ENCODE measurements at places on chromosomes 2 and 18.

DNA sequence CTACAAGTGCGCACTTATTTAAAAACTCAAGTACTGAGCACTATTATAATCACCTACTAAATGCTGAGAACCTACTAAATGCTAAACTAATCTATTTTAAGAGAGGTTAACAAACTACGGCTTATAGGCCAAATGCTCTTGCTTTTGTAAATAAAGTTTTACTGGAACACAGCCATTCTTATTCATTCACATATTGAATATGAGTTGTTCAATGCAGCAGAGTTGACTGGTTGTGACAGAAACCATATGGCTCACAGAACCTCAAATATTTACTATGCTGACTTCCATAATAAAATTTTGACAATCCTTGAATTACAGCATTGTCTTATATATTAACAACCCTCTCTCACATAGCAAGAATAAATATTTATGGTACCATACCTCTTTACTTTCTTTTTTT, 103.2 kb downstream of the ZNF521 start:
- no peak for DNase-seq

GRCh38 chr2:8543383-8544170, 138.3 kb upstream of the ID2 start:
- DNase-seq, result no peak

- no peak for DNase-seq
Measured at GRCh38 chr18:39969803-39970494, 1985.1 kb upstream of the PIK3C3 start.

- no peak for DNase-seq
Measured at GRCh38 chr2:41498781-41499180, 549.0 kb upstream of the PKDCC start.

DNA sequence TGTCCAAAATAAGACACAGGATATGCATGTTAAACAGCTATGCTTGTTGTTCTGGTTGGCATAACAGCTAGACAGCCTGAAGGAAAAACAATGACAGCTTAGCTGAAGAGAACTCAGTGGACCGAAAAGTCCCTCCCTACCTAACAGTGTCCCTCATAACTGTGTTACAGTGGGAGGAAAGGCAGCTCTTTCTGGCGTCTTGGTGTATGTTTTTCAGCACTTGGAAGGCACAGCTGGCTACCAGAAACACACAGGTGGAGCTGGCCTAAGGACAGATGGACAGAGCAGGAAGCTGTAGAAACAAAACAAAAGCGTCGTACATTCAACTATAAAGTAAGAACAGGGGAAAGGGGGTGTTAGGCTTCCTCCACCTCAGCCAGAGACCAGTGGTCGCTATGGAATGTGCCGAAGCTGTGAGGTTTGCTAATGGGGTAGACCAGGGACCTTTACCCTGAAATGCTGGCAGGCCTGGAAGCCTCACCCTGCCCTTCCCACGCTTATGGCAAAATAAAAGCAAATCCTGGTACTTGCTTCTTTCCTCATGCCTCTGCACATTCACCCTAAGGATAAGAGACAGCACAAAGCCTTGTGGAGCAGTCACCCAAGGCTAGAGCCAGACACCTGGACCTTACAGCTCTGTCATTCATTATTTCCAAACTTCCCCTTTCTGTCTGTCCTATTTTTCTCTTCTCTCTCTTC, 103.5 kb upstream of the TRIB2 start:
- DNase-seq, result no peak

- DNase-seq, result no peak
Measured at GRCh38 chr18:30333310-30333709, 709.2 kb downstream of the DSC3 start.

GRCh38 chr2:236748385-236748784, 178.8 kb downstream of the ACKR3 start:
- DNase-seq, result no peak

DNA sequence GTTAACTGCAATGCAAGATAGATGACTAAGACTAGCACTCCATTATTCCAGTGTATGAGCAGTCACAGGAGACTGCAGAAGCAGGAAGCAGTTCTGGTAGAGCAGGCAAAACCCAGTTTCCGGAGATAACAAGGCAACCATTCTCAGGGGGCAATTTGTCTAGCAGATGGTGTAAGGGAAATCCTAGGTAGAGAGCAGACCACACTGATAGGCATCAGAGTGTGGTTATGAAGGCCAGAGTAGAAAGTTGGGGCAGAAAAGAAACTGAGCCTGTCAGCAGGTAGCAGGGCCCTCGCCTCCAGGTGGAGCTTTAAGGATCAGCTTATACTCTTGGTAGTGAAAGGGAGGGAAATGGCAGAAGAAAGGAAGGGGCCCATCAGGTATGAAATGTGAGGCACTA, 164.4 kb downstream of the PDE11A start:
- no peak for DNase-seq

- no peak for DNase-seq
Measured at GRCh38 chr18:75206452-75207309, 2.3 kb downstream of the PTGR3 start.

DNA sequence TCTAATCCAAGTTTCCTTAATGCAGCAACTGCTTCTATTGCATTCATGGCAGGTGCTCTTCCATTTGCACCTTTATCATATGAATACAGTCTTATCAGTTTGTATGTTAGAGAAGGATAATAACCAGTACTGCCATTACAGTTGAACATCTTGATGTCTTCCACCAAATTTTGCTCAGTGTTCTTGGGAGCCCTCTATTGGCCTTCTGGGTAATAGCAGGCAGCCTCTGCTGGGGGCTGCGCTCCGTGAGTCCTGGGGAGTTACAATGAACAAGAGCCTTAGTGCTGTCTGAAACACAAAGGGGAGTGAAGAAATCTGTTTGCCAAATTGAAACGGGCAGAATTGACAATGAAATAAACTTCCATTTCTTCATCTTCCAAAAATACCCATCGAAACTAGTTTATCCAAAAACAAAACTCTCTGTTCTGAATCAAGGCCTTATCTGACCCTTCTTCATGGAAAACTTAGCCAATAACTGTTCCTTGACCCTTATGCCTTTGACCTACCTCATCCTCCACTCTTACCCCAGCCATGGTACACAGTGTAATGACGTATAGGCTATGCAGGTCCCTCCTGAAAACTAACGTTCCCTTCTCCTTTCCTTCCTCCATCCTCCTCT, 79.9 kb downstream of the ALK start:
- DNase-seq, result no peak

- no peak for DNase-seq
Measured at GRCh38 chr2:216685327-216685875, 9.9 kb downstream of the IGFBP5 start.

DNA sequence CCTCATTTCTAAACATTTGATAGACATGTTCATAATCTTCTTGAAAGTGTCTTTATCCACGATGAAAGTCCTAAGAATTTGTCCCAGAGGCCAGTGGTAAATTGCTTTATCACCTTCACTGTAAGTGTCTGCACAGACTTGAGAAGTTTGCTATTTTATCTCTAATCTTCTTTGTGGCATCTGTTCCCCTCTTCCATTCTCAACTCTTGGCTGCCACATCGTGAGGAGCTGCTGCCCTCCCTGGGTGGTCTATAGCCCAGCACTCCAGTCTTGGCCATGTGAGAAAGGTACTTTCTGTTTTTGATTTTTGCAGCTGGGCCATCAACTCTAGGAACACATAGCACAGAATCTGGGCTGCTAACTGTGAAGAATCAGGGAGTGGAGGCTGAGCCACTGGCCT, 45.5 kb downstream of the SLC14A2 start:
- no peak for DNase-seq

DNA sequence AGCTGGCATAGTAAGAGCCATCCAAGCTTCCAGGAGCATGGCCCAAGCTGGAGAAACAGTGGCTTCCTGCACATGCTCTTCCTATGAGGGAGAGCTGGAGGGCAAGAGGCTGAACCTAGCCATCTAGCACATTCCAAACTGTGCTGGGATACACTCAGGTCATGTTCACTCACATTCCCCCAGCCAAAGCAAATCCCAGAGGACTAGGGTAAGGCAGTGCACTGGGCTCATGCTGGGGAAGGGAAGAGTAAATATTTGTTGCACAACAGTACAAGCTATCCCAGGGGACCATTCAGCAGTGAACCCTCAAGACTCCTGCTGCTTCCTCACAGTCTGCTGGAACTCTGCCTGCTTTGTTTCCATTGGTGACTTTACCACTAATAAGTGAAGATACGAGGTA, 20.7 kb upstream of the GYPC start:
- DNase-seq, result no peak

GRCh38 chr18:3154214-3154613, 65.6 kb downstream of the MYOM1 start:
- no peak for DNase-seq

DNA sequence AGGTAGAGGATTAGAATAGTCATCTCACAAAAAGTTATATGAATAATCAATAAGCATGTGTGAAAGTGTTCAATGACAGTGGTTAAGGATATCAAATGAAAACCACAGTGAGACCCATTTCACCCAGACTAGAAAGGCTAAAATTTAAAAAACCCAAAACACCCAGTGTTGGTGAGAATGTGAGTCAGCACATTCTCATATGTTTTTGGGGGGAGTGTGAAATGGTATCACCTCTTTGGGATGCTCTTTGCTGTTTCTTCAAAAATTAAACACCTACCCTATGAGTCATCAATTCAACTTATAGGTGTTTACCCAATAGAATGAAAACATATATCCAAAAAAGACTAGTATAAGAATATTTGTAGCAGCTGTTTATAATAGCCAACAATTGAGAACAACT, 69.8 kb downstream of the MAP3K20 start:
- DNase-seq, result no peak

GRCh38 chr2:141529659-141530058, 601.2 kb downstream of the LRP1B start:
- no peak for DNase-seq

DNA sequence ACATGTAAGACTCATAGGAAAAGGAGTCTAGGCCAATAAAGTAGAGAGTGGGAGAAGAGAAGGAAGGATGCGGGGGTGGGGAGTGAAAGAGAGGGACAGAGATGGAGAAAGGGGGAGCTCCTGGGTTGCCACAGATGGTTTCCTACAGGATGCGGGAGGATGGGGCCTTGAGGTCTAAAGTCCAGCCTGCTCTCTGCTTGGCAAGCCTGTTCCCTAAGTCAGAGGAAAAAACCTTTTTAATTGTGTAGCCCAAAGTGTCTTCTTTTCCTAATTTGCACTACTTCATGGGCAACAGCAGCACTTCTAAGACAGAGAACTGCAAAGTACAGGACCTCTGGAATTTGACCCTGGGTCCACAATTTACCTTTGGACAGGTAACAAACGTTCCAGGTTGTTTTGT, 1.4 kb upstream of the FAM110C start:
- no peak for DNase-seq

DNA sequence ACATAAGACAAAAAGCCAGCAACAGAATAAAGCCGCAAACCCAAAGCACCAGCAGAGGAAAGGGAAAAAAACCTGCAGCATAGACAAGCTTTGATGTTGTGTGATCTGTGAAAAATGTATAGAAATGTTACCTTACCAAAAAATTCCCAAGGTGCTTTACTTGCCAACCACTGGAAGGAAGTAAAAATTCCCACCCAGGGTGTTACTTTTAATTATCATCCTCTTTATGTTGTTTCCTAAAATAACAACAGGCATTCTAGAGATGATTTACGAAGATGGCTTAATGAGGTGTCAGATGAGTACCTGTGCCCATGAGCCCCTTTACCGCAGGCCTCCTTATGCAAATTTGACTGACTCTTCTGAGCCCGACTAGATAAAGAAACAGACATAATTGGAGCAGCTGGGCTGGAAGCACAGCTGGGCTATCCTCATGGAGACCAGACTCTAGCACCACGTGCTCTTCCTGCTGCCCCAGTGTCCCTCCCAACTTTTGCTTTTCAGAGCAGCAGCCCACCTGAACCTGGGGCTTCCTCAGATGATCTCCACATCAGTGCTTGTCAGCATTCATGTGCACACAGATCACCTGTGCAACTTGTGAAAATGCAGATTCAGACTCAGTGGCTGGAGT, 41.5 kb downstream of the SRSF7 start:
- DNase-seq, result no peak

- no peak for DNase-seq
Measured at GRCh38 chr18:37348729-37349128, 216.9 kb downstream of the CELF4 start.

GRCh38 chr2:143545059-143545948, 416.1 kb downstream of the ARHGAP15 start:
- no peak for DNase-seq

DNA sequence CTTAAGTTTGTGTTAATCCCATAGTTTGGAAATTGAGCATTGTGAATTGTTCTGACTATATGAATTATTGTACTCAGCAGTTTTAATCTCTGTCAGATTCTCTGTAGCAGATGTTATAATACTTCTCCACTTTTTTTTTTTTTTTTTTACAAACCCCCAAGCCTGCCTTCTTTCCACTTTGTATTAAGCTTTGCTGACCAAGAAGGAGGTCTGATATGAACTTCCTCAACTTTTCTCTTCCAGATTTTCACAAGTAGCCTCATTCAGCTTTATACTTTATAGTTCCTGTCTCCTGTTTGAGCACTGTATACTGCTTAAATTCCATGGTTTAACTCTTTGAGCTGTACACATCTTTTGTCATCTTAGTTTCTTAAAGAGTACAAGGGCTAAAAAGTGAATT, 105.0 kb downstream of the HAUS1 start:
- no peak for DNase-seq

- no peak for DNase-seq
Measured at GRCh38 chr2:37847792-37848191, 77.3 kb upstream of the RMDN2 start.

DNA sequence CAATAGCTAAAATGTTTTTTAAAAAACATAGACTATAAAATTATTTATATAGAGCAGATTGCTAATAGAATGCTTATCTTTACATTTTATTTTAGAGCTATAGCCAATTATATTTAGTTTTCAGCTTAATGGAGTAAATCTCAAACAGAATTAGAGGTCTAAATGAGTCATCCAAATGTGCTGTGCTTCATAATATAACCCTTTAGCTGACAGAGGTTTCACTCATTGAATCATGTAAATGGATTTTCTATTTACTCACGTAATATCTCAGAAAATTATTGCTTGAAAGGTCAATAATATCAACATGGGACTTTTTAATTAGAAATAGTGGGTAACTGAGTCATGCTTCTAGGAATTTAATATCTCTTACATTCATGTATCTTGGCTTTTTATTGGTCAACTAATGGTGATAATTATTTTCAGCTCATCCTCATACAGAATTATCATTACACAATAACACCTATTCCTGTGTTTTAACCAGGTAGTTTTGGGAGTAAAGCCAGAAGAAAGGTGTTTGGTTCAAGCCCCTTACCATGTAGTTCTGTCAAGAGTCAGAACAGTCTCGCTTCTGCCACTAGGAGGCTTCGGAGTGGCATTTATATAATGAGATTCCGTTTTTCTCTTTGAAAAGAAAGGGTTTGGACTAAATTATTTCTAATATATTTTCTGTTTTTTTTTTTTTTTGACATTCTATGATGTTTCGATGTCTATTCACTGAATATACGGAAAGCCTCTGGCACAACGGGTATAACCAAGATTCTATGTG, 217.6 kb downstream of the CDH7 start:
- DNase-seq, result no peak

DNA sequence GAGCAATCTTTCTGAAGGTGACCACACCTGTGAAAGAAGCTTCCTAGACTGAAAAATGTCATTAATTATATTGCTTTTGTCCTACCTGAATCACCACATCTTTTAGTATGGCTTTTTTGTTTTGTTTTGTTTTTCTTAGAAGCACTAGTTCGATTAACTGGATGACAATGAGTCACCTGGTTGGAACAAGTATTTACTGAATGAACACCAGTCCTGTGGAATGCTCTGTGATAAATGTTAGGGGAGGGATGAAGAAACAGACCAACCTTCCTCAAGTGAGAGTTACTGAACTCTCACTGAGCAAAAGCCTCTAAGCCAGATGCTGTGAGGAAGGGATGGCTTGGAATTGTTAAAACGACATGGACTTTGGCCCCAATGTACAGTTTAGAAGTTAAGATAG, 26.8 kb upstream of the DCC start:
- no peak for DNase-seq

GRCh38 chr2:191228861-191229260, 16.3 kb upstream of the MYO1B start:
- DNase-seq, result no peak

All from activated naive CD8-positive, alpha-beta T cell treated with anti-CD3 and anti-CD28 coated beads, Interleukin-2, amount 50 U/mL, for 16 hours (primary cell).